Stimulated activated CD4-positive, alpha-beta T cell treated with anti-CD3 and anti-CD28 coated beads, Interleukin-4, amount 100 ng/mL, for 1 hour (primary cell): ENCODE measurements at places on chromosomes 11 and 22.

GRCh38 chr11:128585498-128586238, 1.7 kb downstream of the ETS1 start:
- DNase-seq: no peak

DNA sequence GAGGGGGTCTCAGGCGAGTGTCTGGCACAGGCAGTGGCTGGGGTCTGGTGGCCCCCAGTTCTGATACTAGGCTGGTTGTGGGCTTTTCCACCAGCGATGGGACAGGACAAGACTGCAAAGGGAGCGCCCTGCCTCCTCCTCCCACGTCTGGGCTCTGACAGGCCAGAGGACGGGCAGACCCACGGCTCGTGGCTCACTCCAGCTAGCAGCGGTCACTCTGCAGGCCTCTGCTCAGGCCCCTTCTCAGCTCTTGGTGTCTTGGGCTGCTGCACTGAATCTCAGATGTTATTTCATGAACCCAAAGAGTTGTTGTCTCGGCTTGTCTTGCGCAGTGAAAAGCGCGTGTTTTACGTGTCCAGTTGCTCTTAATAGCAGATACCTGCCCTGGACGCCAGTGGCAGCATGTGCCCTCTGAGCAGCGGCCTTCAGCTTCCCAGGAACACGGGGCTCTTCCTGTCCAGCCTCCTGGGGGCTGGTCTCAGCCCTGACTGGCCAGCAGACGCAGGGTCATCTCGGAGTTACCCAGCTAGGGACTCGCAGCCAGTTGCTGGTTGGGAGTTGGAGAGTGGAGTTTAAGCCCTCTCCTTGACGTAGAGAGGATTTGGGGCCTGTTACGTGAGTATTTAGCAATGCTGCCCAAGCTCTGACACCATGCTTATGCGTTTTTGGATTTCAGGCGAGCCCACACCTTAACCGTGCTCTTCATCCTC, 9.6 kb downstream of the PTDSS2 start:
- DNase-seq: no peak

GRCh38 chr22:46525389-46526243, 11.8 kb downstream of the CELSR1 start:
- DNase-seq: no peak

- no peak for DNase-seq
These were observed 2.5 kb downstream of the PKP3 start for GRCh38 chr11:396511-396947.
